NCI-H1417 treated with DMSO at 0.1 percent for 48 hours (cell line): ENCODE measurements at places on chromosomes 5 and 9.

DNA sequence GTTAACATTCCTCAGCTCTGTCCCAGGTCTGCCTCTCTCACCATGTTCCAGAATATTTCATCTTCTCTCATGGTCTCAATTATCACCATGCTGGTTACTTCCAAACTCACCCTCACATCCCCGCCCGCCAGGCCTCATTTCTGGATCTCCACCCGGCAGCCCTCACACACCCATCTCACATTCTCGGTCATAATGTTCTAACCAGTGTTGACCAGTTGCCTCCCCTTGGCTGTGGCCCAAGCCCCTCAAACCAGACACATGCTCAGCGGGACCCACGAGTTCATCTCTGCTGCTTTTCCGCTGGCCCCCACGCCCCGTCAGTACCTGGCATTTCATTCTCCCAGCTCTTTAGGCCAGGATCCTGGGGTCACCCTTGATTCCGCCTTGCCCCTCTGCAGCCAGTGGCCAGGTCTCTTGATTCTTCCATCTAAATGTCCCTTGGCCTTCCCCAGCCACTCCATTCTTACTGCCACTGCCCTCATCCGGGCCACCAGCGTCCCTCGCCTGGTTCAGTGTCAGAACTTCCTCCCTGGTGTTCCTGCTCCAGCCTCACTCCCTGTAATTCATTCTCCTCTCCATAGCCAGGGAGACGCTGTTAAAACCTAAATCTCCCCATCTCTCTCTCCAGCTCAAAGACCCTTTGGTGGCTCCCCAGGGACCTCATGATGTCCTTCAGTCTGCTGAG is 141.7 kb downstream of the MVB12B start:
- DNase-seq: no peak

- DNase-seq: no peak
Observed at GRCh38 chr5:150758203-150758530, 650 bp downstream of the DCTN4 start.

GRCh38 chr5:23994581-23995370 is 487.4 kb downstream of the PRDM9 start:
- DNase-seq: no peak

DNA sequence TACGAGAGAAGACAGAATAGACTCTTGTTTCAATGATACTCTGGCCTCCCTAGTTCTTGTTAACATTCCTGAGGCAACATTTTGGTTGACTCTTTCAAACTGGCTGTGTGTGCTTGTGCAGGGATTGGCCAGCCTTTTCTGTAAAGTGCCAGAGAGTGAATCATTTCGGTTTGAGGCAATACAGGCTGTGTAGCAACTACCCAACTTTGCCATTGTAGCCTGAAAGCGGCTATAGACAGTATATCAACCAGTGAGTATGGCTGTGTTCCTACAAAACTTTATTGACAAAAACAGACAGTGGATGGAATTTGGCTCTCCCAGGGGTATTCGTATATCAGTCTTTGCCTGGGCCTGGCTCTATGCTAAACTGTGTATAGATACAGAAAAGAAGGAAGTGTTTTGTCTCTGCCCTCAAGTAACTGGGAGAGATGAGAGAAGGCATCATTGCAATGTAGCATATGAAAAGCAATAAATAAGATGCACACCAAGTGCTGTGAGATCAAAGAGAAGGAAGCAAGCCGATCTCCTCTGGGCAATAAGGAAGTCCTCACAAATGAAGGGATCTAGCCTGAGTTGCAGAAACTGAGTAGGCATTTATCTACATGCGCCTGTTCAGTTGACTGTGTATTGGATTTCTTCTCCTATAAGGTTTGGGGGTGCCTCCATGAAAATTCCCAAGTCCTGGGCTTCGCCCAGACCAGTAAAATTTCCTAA is 568.0 kb upstream of the KLF4 start:
- no peak for DNase-seq

GRCh38 chr5:143691945-143692290 is 120.0 kb upstream of the HMHB1 start:
- DNase-seq: no peak

- DNase-seq: no peak
Observed at GRCh38 chr5:147734894-147735293, 47.6 kb downstream of the JAKMIP2 start.
